T-cell (primary cell): ENCODE measurements at places on chromosomes 4 and X.

DNA sequence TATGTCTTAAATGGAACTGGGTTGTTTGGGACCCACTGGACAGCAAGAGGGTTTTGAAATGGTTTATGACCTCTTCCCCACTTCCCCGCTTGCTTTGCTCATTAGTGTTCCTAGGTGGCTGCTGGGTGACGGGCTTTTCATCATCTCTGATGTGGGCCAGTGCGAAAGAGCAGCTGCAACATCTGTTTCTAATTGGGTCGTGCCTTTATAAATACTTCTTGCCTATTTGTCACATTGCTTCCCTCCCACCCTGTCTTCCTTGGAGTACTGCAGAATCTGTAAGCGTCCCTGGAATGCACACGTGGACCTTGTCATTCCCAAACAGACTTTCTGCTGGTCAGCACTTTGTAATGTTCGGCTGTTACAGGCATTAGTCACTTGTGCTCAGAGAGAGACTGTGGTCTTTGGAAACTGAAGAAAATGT lies 35.2 kb downstream of the SEPTIN11 start:
- no peaks in the 10 kb centered on the region for H3K27me3 ChIP-seq
- no peak for DNase-seq
- no peak overlapping the region for H3K27ac ChIP-seq
- H3K4me1 ChIP-seq = peaks cover 51% of the 10 kb centered on the region
- H3K4me3 ChIP-seq = no peak overlapping the region

DNA sequence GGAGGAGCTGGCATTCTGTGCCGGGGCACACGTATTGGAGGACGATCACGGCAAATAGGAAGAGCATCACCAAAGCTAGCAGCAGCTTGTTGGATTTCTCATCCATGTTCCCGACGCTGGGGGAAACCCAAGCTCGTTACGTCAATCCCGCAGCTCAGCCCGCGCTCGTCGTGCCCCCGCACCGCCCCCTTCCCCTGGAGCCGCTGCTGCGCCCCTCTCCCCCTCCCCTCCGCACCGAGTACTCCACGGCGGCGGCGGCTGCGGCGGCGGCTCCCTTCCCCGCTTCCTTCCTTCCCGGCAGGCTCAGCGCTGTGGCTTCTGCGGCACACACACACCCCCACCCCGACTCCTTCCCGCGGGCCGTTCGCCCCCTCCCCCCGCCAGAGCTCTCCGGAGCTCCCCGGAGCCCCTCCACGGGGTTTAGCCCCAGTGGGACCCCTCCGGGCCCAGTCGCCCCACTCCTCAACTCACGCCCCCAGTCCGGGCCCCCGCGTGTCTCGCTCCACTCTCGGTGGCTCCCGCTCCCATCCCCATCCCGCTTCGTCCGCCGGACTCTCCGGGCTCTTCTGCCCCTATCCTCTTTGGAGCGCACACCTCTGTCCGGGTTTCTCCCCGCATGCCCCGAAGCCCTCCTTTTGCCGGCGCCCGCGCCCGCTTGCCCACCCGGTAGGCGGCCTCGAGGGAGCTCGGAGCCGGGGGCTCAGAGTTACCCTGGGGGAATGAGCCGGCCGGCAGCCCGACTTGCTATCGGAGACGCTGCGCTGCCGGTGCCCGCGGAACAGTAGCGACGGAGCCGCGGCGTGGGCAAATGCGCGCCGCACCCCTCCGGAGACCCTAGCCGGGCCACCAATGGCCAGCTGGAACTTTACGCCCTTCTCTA lies 978 bp downstream of the HS6ST2 start:
- H3K4me3 ChIP-seq = peak overlapping the region; percentile 15
- no peak overlapping the region for H3K27ac ChIP-seq
- H3K4me1 ChIP-seq = peaks cover 15% of the 10 kb centered on the region
- no peaks in the 10 kb centered on the region for H3K36me3 ChIP-seq

- H3K27me3 ChIP-seq = no peaks in the 10 kb centered on the region
- H3K4me3 ChIP-seq = no peak overlapping the region
- H3K4me1 ChIP-seq = no peaks in the 10 kb centered on the region
- no peak overlapping the region for H3K27ac ChIP-seq
Measured at GRCh38 chrX:34559325-34559724, 97.8 kb downstream of the TMEM47 start.

- no peaks in the 10 kb centered on the region for H3K4me1 ChIP-seq
- no peak for DNase-seq
- no peaks in the 10 kb centered on the region for H3K36me3 ChIP-seq
- no peaks in the 10 kb centered on the region for H3K27me3 ChIP-seq
Measured at GRCh38 chrX:5586726-5587125, 641.9 kb downstream of the NLGN4X start.

GRCh38 chr4:11098461-11098860 lies 330.2 kb downstream of the HS3ST1 start:
- no peak for DNase-seq
- no peaks in the 10 kb centered on the region for H3K27me3 ChIP-seq
- peaks cover 11% of the 10 kb centered on the region for H3K4me1 ChIP-seq
- no peak overlapping the region for H3K4me3 ChIP-seq

GRCh38 chr4:139630991-139631390 lies 34.6 kb upstream of the MGST2 start:
- no peaks in the 10 kb centered on the region for H3K36me3 ChIP-seq
- DNase-seq = no peak
- no peaks in the 10 kb centered on the region for H3K27me3 ChIP-seq
- no peaks in the 10 kb centered on the region for H3K4me1 ChIP-seq
- no peak overlapping the region for H3K4me3 ChIP-seq
- no peak overlapping the region for H3K27ac ChIP-seq

- no peaks in the 10 kb centered on the region for H3K36me3 ChIP-seq
- no peak overlapping the region for H3K27ac ChIP-seq
- no peaks in the 10 kb centered on the region for H3K4me1 ChIP-seq
- H3K27me3 ChIP-seq = no peaks in the 10 kb centered on the region
Measured at GRCh38 chrX:50002067-50002714, 79.8 kb downstream of the CLCN5 start.

- no peak overlapping the region for H3K27ac ChIP-seq
- H3K27me3 ChIP-seq = no peaks in the 10 kb centered on the region
- DNase-seq = no peak
- H3K4me1 ChIP-seq = no peaks in the 10 kb centered on the region
Measured at GRCh38 chrX:69313617-69314290, 148.5 kb upstream of the PJA1 start.

DNA sequence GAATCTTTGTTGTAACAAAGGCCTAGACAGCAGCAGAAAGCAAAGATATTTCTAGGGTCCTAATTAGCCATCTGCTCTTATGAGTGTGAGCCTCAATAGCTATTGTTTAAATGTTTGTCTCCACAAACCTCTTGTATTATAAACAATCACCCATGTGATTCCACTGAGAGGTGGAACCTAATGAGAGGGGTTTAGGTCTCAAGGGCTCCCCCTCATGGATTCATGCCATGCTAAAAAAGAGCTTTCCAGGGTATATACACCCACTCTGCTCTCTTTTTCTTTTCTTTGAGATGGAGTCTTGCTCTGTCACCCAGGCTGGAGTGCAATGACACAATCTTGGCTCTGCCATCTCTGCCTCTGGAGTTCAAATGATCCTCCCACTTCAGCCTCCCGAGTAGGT lies 42.1 kb downstream of the TRIM61 start:
- H3K4me1 ChIP-seq = no peaks in the 10 kb centered on the region
- H3K27me3 ChIP-seq = peaks cover 11% of the 10 kb centered on the region
- no peaks in the 10 kb centered on the region for H3K36me3 ChIP-seq
- no peak overlapping the region for H3K27ac ChIP-seq
- DNase-seq = no peak
- no peak overlapping the region for H3K4me3 ChIP-seq

DNA sequence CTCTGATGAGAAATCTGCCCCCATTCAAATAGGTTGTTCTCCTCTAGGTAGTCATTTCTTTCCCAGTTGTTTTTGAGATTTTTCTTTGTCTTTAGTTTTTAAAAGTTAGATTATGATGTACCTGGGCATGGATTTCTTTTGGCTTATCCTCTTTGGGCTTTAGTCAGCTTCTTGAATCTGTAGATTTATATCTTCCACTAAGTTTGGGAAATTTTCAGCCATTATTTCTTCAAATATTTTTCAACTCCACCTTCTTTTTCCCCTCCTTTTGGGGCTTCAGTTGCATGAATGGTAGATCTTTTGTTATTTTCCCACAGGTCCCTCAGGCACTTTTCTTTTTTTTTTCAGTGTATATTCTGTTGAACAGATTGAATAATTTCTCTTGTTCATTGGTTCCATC lies 77.3 kb downstream of the JADE3 start:
- no peak overlapping the region for H3K27ac ChIP-seq
- H3K4me3 ChIP-seq = no peak overlapping the region
- DNase-seq = no peak
- H3K4me1 ChIP-seq = no peaks in the 10 kb centered on the region
- H3K36me3 ChIP-seq = no peaks in the 10 kb centered on the region

DNA sequence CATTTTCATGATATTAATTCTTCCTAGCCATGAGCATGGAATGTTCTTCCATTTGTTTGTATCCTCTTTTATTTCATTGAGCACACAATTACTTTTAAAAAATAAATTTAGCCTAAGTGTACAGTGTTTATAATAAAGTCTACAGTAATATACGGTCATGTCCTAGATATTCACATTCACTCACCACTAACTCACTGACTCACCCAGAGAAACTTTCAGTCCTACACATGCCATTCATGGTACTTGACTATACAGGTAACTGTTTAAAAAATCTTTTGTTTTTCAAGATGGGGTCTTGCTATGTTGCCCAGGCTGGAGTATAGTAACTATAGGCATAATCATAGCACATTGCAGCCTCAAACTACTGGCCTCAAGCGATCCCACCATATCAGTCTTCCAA lies 348.1 kb downstream of the RAPGEF2 start:
- H3K4me1 ChIP-seq = no peaks in the 10 kb centered on the region
- H3K36me3 ChIP-seq = no peaks in the 10 kb centered on the region
- DNase-seq = no peak
- no peak overlapping the region for H3K27ac ChIP-seq
- peaks cover 3% of the 10 kb centered on the region for H3K27me3 ChIP-seq
- no peak overlapping the region for H3K4me3 ChIP-seq

DNA sequence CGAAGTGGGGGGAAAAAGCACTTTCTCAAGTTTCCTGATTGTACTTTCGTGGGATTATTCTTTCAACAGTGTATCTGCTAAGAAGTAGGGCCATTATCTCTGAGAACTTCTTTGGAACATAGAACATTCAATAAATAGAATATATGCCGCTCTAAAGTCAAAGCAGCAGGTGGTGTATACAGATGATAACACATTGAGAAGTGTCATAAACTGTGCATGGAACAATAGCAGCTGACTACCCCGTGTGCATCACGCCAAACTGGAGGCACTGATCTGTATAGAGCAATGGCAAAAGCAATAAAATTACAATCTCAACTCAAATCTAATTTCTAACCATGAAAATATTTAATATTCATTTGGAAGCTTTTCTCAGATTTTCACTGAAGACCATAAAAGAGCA lies 175.3 kb downstream of the DCTD start:
- no peaks in the 10 kb centered on the region for H3K36me3 ChIP-seq
- H3K27ac ChIP-seq = no peak overlapping the region
- DNase-seq = no peak
- H3K4me3 ChIP-seq = no peak overlapping the region
- H3K4me1 ChIP-seq = no peaks in the 10 kb centered on the region
- H3K27me3 ChIP-seq = no peaks in the 10 kb centered on the region

GRCh38 chr4:167623241-167623572 lies 388.9 kb upstream of the SPOCK3 start:
- no peak overlapping the region for H3K27ac ChIP-seq
- no peaks in the 10 kb centered on the region for H3K36me3 ChIP-seq
- no peaks in the 10 kb centered on the region for H3K4me1 ChIP-seq

DNA sequence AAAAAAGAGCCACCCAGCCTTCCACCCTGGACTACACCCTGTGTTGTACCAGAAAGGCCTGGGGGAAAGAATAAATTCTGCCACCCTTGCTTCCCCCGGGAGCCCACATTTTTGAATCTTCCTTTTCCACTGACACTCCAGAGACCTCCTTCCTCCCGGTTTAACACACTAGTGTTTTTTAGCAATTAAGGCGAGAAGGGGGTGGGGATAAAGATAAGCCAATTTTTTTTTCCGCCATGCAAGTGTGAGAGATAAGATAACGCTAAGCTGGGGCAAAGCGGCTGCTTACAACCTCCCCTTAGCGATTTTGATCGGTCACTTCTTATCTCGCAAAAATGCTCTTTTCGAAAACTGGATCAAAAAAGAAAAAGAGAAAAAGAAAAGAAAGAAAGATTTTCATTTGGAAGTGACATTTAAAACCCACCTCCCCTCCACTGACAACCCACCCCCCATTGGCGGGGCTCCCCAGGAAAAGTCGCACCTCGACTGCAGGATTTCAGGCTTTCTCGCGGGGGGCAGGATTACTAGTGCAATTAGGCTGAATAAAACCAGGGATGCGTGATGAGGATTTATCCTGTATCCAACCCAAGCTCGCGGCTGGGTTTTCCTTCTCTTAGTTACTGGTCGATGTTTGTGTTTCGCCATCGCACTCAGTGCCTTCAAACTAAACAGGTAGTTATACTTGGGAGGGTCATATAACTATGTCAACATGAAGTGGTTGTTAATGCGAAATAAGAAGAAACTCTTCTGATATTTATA lies 6.0 kb upstream of the BCOR start:
- H3K36me3 ChIP-seq = no peaks in the 10 kb centered on the region
- H3K4me3 ChIP-seq = no peak overlapping the region
- no peak for DNase-seq
- H3K27ac ChIP-seq = no peak overlapping the region
- peaks cover 42% of the 10 kb centered on the region for H3K4me1 ChIP-seq
- peaks cover 2% of the 10 kb centered on the region for H3K27me3 ChIP-seq

GRCh38 chr4:77177199-77177598 lies 20.2 kb downstream of the CCNG2 start:
- no peaks in the 10 kb centered on the region for H3K4me1 ChIP-seq
- H3K36me3 ChIP-seq = no peaks in the 10 kb centered on the region
- no peaks in the 10 kb centered on the region for H3K27me3 ChIP-seq
- no peak for DNase-seq
- H3K27ac ChIP-seq = no peak overlapping the region

DNA sequence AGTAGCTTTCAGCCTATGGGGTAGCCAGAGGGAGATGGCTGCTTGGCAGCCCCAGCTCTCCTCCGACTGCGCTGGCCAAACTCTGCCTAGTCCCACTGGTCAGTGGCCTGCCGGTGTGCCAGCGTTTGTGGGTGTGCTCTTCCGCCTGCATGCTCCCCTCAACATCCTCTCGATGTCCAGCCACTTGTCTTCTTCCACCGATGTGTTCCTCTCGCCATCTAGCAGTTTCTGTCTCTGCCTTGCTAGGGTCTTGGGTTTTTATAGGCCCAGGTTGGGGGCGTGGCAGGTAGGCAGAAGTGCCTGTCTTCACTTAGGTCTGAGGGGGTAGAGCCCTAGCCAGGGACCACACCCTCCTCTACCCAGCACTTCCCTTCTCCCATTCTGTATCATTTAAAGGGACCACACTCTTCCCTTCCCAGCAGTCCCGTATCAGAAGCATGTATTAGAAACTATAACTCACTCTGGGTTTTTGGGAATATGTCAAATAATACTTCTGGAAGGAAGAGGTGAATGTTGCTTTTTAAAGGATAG lies 124.4 kb downstream of the KDM6A start:
- no peak overlapping the region for H3K27ac ChIP-seq
- H3K27me3 ChIP-seq = no peaks in the 10 kb centered on the region
- DNase-seq = no peak
- H3K36me3 ChIP-seq = no peaks in the 10 kb centered on the region
